ENCODE measurements at places on chromosomes 5 and 9. TPM values are rescaled to one million over a fixed set of nuclear protein-coding genes. Genes with fewer than 3 reads are reported as not detected.

Gene PCDHGB2
- total RNA-seq: not detected

Gene TBC1D13
- 20.9 TPM for total RNA-seq

Gene KCNIP1
- total RNA-seq: not detected

Gene PCDHGA12
- total RNA-seq: 0.03 TPM

Gene NKD2
- total RNA-seq: 18.4 TPM

Gene PTGES
- 149 TPM for total RNA-seq

Gene SPOCK1
- total RNA-seq: 13.8 TPM

Gene PLPPR1
- not detected for total RNA-seq

Gene CDC20B
- 0.07 TPM for total RNA-seq

Gene ACOT12
- not detected for total RNA-seq

Gene NTNG2
- 0.83 TPM for total RNA-seq

Gene ITGA2
- total RNA-seq: 15.7 TPM

Gene IL17B
- total RNA-seq: 0.18 TPM

Gene PCDHB14
- 0.08 TPM for total RNA-seq

Gene TRIP13
- 70.6 TPM for total RNA-seq

Gene BARHL1
- total RNA-seq: not detected

Gene LCN9
- total RNA-seq: 0.16 TPM

Gene GPRIN1
- total RNA-seq: 7.3 TPM

Gene SLC36A2
- total RNA-seq: not detected
